HuH-7.5 (cell line): ENCODE measurements at places on chromosomes 1 and 21.

- DNase-seq = no peak
These were observed 94.1 kb downstream of the PGBD5 start for GRCh38 chr1:230332061-230332460.

- DNase-seq = no peak
These were observed 134.7 kb downstream of the GRIK1 start for GRCh38 chr21:29805105-29805504.

DNA sequence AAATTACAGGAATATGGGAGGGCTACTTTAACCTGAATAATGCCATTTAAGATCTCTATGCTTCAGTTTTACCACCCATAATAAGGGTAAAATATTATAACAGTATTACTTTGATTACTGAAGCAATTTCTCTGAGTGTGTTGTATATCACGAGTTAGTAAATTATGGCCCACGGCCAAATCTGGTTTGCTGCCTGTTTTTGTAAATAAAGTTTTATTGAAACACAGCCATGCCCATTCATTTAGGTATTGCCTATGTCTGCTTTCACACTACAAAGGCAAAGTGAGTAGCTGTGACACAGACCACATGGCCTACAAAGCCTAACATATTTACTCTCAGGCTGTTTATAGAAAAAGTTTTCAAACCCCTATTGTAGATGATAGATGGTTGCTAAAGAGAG is 156.8 kb downstream of the CDC42BPA start:
- no peak for DNase-seq

DNA sequence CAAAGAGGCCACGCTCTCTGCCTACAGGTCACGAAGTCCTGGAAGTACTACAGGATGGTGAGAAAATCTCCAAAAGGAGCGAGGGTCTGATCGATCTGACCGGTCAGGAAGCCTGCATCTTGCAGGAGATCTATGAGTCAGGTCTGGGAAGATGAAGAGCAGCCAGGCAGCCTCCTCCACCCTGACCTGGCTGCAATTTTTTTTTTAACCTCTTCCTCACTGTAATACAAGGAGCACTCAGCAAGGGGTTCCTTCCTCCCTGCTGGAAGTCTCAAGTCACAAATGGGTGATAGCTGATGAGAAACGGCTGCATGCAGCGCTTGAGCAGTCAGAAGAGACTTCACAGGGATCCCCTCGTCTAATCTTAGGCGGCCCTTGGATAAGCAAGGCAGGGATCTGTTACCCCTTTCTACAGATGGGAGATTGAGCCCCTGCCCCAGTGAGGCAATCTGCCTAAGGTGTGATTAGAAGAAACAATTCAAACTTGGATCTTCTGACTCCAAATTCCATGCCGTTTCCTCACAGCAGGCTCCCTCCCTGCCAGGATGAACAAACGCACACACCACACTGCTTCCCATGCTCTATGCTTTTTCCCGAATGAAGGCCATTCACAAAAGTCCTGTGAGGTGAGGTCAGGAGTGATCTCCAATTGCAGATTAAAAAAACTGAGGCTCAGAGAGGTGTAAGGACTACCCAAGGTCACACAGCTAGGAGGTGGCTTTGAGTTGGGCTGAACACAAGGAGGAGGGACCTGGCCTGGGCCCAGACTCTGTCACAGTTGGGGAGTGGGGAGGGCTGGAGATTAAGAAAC is 48.3 kb downstream of the ECE1 start:
- DNase-seq = no peak

GRCh38 chr21:34619841-34620665 is 5.1 kb upstream of the RCAN1 start:
- DNase-seq = no peak

DNA sequence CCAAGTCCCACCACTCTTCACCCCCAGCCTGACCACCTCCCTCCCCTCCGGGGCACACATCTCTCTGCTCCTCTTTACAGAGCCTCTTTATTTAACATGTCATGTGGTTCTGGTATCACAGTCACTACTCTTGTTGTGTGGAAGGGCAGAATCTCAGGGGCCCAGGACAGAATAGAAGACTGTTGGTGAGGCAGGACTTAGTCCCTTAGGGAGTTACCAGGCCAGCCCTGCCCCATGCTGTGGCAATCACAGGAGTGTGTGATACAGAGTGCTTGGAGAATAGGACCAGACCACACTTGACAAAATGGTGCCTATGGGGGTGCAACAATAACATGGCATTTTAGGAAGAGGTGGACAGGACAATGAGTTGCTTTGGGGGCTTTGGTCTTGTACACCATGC is 43.0 kb upstream of the CRNN start:
- no peak for DNase-seq

DNA sequence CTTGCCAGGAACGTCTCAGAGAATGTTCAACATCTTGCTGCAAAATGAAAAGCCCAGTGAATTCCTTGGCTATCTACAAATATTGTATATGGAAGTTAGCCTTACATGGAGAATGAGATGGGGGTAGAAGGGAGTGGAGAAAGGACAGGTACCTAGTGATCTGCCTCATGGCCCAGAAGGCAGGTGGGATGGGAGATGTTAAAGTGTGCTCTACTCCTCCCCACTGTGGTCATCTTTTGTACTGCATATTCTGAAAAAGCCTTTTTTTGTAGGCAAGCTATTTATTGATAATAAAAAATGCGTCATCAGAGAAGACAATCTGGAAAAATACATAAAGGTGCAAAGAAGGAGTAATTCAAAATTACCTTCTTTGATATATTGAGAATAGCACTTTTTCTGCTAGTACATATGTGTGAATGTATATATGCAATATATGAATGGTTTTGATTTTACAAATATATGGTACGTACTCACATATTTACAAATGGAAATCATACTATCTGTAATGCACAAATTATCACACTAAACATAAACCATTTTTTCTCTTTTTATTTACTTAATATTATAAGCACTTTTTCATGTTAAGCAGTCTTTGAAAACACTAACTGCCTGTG is 19.1 kb upstream of the SLC5A9 start:
- peak; percentile 47 for DNase-seq

GRCh38 chr1:176450526-176450925 is 12.4 kb upstream of the PAPPA2 start:
- no peak for DNase-seq

- no peak for DNase-seq
These were observed 19.1 kb upstream of the AVPR1B start for GRCh38 chr1:206136241-206136640.

DNA sequence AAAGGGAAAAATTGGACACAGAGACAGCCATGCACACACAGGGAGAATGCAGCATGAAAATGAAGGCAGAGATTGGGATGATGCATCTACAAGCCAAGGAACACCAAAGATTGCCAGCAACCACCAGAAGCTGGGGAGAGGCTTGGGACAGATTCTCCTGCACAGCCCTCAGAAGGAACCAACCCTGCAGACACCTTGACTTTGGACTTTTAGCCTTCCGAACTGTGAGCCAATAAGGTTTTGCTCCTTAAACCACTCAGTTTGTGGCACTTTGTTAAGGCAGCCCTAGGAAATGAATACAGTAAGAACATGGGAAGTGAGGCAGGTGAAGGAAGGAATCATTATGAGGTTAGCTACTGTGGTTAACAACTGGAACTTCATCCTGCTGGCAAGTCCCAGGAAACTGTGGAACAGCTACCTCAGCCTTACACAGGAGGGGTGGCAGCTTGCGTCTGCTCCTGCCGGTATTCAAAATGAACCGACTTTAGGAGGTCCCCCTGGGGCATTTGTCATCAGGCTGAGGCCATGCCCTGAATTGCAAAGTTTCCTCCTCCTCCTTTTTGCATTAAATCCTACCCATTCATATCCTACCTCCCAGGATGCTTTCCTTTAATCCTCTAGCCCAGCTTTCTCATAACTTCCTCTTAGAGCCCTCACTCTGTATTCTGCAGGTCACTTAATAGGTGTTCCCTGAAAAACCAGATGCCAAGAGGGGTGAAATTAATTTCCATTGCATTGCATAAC is 15.4 kb downstream of the CD247 start:
- no peak for DNase-seq

DNA sequence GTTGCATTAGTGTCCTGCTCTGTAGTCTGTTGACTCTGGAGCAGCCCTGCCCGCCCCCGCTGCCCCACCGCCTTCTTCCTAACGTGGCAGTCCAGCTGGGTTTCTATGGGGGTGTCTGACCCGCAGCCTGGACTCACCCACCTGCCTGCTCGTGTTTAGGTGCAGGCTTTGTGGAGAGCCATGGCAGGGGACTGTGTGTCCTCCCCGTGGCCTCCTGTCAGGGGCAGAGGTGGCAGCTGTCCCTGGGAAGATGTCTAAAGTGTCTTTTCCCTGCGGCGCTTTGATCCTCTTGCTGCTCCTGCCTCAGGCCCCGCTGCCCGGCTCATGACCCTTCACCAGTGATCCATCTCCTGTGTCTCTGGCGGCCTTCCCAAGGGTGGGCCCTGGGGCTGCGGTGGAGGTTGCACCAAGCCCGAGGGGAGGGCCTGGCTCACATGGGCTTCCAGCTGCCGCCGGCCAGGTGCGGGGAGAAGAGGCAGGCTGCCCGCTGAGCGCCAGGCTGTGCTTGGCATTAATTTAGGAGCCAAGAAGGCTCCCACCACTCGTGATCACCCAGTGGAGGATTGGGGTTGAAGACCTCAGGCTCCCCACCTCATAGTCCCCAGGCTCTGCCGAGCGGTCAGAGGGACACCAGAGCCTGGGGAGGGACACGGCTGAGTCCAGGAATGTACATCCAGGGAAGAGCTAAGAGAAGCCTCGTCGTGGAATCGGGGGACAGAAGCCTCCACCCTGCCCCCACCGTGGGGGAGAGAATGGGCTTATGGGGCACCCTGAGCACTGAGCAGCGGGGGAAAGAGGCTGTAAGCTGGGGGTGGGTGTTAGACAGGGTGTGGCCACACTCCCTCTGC is 44.1 kb downstream of the COL18A1 start:
- no peak for DNase-seq

DNA sequence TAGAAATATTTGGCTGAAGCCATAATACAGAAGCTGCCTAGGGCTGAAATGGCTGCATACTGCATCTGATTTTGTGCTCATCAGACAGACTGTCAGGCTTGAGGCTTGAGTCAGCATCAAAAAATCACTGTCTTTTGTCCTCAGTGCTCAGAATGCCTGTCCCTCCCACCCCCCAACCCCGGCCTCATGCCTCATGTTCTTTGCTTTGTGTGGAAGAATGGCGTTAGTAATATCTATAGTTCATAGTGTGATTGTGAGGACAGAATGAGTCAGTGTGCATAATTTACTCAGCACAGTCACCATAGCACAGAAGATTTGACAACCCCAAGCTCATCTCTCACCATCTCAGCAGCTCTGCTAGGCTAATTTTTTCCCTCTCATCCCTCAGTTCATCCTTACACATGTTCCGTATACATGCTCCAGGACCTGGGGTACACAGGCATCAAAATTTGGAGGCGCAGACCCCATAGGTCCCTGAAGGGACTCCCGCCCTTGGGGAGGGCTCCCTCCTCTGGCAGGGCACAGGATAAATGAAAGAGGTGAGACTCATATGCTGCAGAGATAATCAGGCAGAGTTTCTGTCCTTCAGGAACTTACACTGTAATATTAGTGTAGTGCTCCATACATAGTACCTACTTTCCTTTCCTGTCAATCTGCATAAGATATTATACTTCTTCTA is 159.1 kb upstream of the C8B start:
- DNase-seq = no peak

- peak; percentile 78 for DNase-seq
These were observed 12.7 kb downstream of the EFNA3 start for GRCh38 chr1:155091071-155092051.

- no peak for DNase-seq
These were observed 106.7 kb downstream of the SLC45A1 start for GRCh38 chr1:8424539-8425116.

DNA sequence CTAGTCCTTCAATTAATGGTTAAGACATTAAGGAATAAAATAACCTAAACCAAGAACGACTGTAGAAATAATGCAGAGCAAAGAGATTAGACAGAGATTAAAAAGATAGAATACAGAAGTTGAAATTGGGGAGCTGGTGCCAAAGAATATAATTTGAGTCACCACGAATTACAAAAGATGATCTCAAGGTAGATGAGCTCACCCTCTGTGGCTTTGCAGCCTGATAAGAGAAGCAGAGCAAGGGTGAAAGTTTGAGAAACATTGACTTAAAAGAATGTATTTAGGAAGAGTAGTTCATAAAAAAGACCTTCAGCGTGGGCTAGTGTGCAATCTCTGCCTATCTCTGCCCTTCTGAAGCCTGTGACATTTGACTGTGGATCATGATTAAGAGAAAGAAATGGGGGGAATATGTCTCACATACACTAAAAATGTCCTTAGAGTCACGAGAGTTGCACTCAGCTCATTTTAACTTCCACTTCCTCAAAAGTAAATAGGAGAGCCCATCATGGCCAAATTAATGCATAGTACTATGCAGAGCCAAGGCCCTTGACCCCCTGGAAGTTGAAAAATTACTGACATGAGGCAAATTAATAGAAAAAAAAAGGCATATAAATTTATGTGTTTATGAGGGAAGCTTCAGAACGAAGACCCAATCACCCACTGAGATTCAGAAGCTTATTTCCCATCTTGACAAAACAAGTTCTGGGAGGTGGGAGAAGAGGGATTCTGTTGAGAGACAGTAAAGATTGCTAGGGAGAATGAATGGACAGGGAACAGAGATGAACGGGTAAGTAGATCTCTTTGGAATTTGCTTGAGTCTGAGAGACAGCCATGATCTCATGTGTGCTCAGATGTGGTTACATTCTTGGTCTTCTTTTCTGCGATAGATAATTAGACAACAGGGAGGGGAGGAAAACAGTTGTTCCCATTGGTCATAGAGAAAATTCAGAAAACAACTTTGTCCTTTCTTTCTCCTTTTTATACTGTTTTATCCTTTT is 395.4 kb upstream of the LRRC7 start:
- DNase-seq = no peak

DNA sequence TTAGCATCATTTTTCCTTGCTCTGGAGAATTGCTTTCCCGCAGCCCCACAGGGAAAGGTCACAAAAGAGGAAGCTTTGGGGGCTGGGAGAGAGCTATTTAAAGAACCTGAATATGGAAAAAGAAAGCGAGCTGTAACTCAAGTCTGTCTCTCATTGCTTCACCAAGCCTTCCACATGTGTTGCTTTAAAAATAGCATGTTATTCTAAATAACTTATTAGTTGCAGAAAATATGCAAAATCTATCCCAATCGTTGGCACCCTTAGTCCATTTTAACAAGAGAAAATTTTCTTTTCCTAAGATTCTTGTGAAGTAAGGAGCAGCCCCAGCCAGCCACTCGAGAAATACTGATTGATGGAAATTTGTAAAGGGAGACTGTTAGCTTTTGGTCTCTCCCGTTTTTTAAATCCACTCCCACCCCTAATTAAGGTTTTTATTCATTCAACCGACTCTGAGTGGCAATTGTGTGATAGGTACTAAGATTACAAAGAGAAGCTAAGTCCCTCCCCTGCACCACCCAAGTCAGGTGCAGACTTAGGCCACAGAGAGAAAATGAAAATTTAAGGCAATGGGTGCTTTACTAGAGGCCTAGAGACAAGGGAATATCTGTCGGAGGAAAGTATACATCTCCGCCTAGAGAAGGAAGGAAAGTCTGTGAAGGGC is 802 bp downstream of the CYP4X1 start:
- no peak for DNase-seq
